Head of caudate nucleus (tissue), 42 donors: ENCODE measurements at places on chromosomes 13 and 19.

DNA sequence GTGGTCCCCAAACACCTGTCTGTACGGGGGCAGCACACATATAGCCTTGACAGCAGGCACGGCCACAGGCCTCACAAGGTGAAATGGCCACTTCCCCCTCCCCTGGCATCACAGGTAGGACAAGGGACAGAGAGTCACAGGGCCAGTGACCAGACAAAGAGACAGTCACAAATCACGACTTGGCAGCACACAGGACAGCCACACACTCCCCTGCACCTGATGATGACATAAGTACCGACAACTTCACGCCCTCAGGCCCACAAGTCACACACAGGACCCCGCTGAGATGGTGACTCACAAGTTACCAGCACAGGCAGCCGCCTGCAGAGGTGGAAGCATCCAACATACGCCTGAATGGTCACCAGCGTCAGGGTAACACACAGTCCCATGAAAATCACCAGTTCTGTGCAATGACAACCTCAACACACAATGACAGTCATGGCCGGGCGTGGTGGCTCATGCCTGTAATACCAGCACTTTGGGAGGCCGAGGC lies 16.5 kb downstream of the TYK2 start:
- no peak for DNase-seq

DNA sequence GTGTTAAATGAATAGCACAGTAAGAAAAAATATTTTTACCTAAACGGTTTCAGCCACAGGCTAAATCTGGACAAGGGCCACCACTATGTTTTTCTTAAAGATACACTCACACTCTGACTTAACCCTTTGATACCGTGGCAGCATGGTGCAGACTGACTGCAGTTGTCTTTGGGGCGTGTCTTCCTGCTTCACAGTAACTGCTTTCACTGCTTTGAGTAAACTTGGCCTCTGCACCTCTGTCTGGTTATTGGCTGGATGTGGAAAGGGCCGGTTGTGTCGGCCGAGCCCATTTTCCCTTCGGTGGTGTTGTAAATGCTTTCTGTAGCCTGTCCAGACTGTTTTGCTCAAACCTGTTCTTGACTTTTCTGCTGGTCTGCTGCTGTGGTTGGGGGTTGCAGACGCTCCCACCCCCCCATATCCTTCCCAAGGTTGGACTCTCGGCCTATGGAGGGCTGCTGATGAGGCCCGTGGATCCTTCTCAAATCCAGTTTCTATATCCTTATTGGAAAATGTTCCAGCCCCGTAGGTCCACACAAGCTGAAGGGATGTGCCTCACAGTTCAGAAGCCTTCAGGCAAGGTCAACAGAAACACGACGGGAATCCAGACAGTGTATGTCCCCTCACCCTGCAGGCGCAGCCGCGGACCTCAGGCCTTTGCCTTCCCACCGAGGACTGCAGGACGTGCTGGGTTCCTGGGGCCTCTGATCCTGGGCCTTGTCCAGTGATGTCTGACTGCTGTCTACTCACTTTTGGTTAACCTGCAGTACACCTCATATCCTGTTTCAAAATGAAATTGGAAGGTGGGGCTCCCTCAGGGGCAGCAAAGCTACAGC lies 90.2 kb upstream of the RNF113B start:
- no peak for DNase-seq

DNA sequence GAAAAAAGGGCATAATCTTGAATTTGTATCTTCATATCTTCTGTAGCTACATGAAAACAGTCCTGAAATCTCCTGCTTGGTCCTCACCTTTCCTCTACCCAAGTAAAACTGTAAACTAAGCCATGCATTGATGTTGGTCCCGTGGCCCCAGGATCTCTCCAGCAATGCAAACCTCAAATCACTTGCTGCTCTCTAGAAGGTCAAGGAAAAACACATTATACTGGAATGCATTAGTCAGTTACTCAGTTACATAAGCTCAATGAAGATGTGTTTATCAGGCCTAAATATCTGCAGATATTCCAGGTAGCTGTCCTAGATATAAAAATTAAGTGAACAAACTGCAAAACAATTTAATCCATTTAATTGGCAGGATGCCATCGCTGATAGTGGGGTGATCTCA lies 261.8 kb downstream of the ABCC4 start:
- no peak for DNase-seq

GRCh38 chr19:47740866-47741519 lies 4.4 kb upstream of the NOP53 start:
- no peak for DNase-seq

DNA sequence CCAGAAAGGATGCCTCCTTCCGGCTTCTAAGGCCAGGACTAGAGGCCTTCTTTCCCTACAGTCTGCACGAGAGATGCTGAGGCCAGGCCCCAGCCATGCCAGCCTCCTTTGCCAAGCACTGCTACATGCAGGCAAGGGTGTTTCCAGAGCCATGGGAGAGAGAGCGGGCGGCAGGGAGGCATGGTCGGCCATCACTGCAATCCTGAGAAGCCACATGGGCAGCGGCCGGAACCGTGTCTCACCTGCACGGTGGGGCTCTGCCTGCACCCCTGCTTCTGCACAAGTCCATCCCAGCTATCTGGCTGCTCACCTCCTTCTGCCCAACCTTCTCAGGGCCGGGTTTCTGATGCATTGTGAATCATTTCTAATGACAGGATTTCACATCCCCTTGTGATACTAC lies 35.1 kb downstream of the TSHZ3 start:
- DNase-seq = no peak

DNA sequence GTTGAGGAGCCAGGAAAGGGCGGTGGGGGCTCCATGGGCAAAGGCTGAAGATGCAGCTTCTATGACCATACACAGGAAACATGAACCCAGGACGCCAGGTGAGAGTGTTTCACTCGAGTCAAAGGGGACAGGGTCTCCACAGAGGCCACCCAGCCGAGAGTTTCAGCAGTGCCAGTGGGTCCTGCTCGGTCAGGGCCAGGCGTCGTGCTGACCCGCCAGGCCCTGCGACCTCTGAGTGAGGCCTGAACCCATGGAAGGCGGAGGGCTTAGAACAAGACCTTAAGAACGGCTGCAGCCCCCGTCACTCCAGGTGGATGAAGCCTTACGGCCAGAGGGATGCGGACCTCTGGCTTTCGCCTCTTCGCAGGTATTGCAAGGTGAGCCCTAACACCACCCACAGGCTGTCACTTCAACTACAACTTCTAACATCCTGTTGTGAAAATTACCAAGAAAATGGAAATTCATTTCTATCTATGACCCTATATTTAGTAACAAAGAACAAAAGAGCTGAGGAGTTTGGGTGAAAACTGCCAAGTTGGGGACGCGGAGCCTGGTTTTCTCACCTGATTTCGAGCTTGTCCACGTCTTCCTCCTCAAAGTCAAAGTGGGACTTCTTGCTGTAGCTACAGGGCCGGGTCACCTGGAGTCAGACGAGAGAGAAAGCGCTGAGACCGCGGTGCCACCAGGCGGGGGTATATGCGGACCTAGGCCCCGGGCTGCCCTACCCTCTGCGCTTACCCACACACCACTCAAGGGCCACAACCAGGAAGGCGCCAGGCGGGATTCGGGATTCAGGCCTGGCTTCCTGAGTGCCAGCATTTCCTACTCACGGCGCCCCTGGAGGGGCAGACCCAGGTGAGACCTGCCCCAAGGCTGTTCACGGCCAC lies 50.1 kb upstream of the C13orf46 start:
- no peak for DNase-seq

GRCh38 chr13:76848596-76848995 lies 37.6 kb downstream of the KCTD12 start:
- no peak for DNase-seq

DNA sequence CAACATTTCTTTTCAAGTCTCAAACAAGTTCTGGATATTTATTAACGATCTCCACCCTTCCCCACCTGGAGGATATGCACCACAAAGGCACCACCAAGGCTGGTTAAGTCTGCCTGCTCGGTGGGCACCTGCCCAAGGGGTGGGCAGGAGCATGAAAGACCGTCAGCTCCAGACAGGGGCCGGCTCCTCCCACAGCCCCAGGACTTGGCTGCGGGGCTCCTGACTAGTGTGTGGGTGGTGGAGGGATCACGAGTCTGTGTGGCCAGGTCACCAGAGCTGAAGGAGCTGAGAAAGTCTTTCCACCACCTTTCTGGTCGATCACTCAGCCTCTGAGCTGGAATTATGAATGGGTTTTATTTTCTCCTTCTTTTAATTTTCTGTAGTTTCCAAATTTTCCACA lies 7.8 kb downstream of the SLC7A1 start:
- DNase-seq = no peak

DNA sequence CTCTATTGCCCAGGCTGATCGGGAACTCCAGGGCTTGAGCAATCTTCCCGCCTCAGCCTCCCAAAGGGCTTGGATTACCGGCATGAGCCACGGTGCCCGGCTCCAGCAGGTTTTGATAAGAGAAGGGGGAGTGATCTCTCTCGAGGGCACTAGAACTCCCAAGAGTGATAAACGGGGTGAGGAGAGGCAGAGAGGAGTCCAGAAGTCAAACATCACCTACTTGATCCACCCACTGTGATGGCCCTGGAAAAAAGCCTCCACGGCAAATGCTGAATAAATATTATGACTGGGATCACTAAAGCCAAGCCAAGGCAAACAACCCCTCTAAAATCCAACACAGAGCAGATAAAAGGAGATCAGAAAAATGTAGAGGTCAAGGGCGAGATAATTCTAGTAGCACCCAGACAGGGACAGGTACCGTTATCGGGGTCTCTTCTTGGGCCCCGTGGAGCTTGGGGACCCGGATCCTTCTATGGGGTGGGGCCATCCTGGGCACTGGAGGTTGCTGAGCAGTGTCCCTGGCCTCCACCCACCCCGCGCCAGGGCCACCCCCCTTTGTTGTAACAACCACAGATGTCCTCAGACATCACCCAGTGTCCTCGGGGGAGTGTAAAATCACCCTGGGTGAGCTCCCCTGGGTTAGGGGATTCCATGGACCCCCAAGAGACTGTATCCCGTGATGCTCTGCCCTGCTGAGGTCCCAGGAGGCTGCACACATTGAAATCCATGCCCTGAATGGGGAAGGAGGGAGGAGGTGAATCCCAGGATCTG lies 3.7 kb upstream of the CREB3L3 start:
- no peak for DNase-seq

DNA sequence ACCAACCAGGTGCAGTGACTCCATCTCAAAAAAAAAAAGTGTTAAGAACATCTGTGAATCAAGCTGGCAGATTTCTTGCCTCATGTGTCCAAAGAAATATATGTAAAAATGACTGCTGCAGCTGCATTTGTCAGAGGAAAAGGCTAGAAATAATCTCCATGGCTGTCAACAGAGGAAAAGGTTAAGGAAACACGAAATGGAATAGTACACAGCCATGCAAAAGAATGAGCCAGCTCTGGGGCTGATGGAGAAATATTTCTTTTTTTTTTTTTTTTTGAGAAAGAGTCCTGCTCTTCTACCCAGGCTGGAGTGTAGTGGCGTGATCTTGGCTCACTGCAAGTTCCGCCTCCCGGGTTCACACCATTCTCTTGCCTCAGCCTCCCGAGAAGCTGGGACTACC lies 6.6 kb downstream of the RAB3D start:
- no peak for DNase-seq

DNA sequence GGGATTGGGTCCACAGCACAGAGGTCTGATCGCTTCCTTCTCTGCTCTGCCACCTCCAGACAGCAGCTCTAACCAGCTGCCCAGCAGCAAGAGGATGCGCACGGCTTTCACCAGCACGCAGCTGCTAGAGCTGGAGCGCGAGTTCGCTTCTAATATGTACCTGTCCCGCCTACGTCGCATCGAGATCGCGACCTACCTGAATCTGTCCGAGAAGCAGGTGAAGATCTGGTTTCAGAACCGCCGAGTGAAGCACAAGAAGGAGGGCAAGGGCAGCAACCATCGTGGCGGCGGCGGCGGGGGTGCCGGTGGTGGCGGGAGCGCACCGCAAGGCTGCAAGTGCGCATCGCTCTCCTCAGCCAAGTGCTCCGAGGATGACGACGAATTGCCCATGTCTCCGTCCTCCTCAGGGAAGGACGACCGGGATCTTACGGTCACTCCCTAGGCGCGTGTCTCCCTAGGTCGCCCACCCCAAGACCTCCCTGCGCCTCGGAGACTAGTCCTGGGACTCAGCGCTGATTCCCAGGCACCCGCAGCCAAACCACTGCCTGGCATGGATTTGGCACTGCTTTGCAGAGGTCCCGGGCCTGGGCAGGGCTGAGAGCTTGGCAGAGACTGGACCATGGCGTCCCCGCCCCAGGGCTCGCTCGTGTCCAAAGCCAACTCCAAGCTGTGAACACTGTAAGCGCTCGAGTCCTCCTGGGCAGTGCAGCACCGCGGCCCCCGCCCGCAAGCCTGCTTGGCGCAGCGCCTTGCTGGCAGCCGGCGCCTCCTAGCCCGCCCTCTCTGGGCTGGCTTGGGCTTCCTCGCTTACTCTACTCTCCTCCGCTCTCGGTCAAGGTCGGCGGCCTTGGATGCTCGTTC lies 1.5 kb downstream of the GSX1 start:
- DNase-seq = no peak

DNA sequence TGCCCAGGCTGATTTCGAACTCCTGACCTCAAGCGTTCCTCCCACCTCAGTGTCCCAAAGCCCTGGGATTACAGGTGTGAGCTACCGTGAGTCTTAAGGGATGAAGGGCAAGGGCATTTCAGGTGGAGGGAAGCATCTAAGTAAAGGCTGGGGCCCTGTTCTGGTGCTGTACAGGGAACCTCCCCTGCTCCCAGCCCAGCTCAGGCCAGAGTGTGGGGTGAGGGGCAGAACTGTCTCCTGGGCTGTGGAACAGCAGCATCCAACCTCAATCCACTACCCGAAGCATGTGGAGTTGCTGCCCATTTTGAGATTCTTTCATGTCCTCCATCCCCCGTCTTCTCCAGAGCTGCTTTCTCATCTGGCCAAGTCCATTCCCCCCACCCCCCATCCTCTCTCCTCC lies 105.3 kb downstream of the SIPA1L3 start:
- DNase-seq = no peak

DNA sequence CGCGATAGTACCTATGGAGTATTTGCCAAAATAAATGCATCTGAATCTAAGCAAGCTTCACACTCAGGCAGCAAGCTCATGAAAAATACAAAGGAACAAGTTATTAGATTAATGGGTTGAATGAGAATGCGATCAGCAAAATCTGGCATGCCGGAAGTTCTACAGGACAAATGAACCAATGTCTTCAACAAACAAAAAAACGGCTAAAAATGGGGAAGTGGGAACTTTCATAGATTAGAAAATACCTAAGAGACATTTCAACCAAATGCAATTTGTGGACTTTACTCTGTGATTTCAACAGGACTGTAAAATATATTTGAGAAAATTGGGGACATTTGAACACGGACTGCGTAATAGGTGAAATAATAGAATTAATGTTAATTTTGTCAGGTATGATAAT lies 22.4 kb upstream of the RNASEH2B start:
- DNase-seq = no peak

GRCh38 chr19:7377196-7377595 lies 28.5 kb downstream of the ARHGEF18 start:
- DNase-seq = no peak

DNA sequence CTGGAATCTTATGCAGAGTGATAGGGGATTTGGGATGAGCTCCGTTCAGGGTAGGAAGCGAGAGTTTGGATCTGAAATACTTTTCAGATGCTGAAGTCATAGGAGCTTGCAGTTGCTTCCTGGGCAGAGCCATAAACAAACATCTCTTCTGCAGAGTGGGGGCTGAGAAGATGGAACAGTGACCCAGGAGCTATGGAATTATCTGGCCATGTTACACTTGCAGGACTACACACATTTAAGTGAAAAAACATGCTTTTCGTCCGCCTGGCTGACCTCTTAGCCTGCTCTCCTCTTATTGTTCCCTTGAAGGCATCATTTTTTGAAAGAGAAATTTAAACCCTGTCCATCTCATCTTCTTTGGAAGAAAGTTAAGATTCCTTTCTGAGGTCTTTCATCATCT lies 40.7 kb downstream of the PSG11 start:
- no peak for DNase-seq

GRCh38 chr19:53785196-53785889 lies 38.8 kb downstream of the NLRP12 start:
- DNase-seq = no peak

- DNase-seq = no peak
Measured at GRCh38 chr19:38706792-38707511, 37.3 kb downstream of the CAPN12 start.
